Ovary (tissue), 10 donors: ENCODE measurements at places on chromosomes 6 and 20.

DNA sequence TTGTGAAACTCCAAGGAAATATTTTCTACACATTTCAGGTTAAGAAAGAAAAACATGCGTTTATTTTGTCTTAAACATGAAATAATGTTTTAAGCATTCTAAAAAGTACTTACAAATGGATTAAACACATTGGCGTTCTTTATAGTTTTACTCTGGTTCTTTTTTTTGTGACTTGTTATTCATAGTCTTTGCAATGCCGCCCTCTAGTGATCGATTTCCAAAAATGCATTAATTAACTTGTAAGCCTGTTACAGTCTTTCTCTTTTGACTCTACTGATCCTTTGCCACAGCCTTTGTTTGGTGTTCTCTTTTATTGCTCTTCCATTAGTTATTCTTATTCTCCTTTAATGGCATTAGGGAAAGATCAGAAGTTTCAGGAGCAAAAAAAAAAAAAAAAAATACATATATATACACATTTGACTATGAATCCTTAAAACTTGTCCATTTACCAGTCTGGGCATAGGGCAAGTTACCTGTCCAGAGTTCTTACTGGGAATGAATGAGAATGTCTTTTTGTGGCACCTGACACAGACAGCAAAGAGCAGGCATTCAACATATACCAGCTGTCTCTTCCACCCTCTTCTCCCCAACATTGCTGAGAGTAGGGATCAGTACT lies 59.9 kb downstream of the MACROD2 start:
- H3K27me3 ChIP-seq: no peaks in the 10 kb centered on the region
- H3K4me1 ChIP-seq: no peaks in the 10 kb centered on the region
- no peak overlapping the region for H3K27ac ChIP-seq
- H3K36me3 ChIP-seq: no peaks in the 10 kb centered on the region

- H3K27ac ChIP-seq: no peak overlapping the region
- no peak for DNase-seq
- H3K4me3 ChIP-seq: no peak overlapping the region
- H3K36me3 ChIP-seq: no peaks in the 10 kb centered on the region
- H3K27me3 ChIP-seq: no peaks in the 10 kb centered on the region
Measured at GRCh38 chr20:14498772-14499171, 161.4 kb upstream of the FLRT3 start.

- H3K4me3 ChIP-seq: no peak overlapping the region
- H3K36me3 ChIP-seq: no peaks in the 10 kb centered on the region
- no peaks in the 10 kb centered on the region for H3K27me3 ChIP-seq
- H3K27ac ChIP-seq: no peak overlapping the region
Measured at GRCh38 chr6:15355683-15356099, 109.8 kb downstream of the JARID2 start.

DNA sequence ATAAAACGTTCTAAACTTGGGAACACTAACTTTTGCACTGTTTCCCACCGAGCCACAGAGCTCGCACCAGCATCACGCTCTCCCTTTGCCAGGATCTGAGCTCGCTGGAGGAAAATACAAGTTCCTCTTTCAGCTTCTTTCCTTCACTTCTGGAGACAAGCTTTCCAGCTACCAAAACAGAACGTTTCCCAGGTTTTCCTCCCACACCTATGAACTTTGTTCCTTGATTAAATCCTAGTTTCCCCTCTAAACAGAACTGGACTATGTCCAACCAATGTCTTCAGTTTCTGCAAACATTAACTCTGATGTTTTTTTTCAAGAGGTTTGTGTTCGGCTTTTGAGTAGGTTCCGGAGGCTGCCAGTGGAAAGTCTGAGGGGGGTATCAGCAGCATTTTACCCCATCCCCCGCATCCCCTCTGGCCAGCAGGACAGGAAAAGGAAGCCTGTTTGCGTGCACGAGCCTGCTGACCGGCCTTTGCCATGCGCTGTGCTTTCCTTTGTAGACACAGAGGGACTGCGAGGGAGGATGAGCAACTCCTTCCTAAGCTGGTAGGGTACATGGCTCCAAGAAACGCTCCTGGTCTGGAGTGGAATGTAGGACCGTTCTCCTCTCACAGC lies 135.5 kb downstream of the LY86 start:
- no peaks in the 10 kb centered on the region for H3K36me3 ChIP-seq

GRCh38 chr6:85134172-85134571 lies 315.7 kb upstream of the NT5E start:
- no peak overlapping the region for H3K4me3 ChIP-seq
- no peaks in the 10 kb centered on the region for H3K27me3 ChIP-seq
- H3K36me3 ChIP-seq: no peaks in the 10 kb centered on the region
- DNase-seq: no peak
- H3K27ac ChIP-seq: no peak overlapping the region

GRCh38 chr6:87407561-87407900 lies 241 bp upstream of the CFAP206 start:
- H3K4me1 ChIP-seq: no peaks in the 10 kb centered on the region
- DNase-seq: no peak
- H3K27me3 ChIP-seq: no peaks in the 10 kb centered on the region

DNA sequence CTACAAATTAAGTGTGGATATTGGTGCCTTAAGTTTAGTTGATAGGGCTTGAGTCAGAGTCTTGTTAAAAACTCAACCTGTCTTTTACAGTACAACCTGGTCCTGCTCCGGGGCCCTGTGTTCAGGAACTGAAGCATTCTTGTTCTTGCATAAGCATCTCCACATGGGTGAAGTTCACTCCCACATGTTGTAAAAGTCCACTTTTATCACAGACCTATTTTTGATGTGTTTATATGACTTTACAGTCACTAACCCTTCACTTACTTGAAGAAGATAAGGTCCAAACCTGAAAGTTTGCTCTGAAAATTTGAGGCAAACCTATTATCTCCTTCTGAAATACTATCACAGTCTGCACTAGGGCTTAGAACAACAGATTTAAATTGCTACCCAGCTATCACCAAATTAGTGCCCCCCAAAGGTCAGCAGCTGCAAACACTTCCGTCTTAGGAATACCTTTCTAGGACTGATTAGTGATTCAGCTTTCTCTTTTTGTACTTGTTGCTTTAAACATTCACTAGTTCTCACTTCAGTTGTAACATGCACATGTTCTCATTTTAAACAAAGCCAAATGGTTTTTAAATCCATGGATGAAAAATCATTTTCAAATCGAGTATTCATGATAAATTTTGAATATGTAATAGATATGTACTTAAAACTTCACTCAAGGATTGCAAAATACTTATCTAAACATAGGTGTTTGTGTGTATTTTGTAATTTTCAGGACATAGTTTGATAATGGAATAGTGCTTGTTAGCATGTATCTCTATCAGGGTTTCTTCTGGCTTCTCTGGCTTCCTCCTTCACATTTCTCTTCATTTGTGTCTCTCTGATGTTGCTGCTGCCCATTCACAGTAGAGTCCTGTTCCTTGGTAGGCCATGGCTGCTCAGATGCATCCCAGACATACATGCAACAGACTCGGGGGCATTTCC lies 469.8 kb upstream of the SOX4 start:
- DNase-seq: no peak
- H3K27me3 ChIP-seq: no peaks in the 10 kb centered on the region
- no peaks in the 10 kb centered on the region for H3K4me1 ChIP-seq
- no peaks in the 10 kb centered on the region for H3K36me3 ChIP-seq

- H3K27ac ChIP-seq: no peak overlapping the region
- H3K27me3 ChIP-seq: no peaks in the 10 kb centered on the region
- no peaks in the 10 kb centered on the region for H3K36me3 ChIP-seq
- H3K4me3 ChIP-seq: no peak overlapping the region
- DNase-seq: no peak
Measured at GRCh38 chr6:108403236-108403635, 108.4 kb downstream of the AFG1L start.

DNA sequence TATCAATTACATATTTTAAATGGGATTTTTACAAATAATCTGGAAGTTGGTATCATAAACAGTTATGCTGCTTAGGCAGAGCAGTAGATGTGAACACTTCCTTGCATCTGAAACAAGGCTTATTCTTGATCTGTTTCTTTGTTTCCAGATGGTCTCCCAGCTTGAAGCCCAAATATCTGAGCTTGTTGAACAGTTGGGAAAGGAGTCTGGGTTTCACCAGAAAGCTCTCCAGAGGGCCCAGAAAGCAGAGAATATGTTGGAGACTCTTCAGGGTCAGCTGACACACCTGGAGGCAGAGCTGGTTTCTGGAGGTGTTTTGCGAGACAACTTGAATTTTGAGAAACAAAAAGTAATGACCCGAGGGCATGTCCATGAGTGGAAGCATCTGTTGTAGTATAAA lies 91.9 kb downstream of the CCDC170 start:
- no peak overlapping the region for H3K27ac ChIP-seq
- H3K27me3 ChIP-seq: no peaks in the 10 kb centered on the region
- H3K4me3 ChIP-seq: no peak overlapping the region
- DNase-seq: no peak
- no peaks in the 10 kb centered on the region for H3K36me3 ChIP-seq

DNA sequence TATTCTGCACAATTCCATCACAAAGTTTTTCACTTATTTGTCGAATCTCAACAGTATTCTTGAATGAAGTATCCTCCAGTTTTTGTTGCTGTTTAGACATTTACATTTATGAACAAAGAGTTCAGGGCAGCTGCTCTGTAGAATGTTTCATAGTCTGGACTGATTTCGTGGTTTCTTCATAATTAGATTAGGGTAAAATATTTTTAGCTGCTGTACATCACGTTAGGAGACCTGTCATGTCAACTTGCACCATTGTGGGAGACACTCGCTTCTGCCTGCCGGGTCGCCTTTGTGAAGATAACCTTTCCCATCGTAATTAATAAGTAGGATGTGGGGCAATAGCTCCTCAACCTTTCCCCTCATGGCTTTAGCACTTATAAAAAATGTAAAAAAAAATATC lies 27.5 kb upstream of the RPS6KA2 start:
- no peak overlapping the region for H3K4me3 ChIP-seq
- no peaks in the 10 kb centered on the region for H3K36me3 ChIP-seq
- no peak overlapping the region for H3K27ac ChIP-seq
- DNase-seq: no peak
- peaks cover 6% of the 10 kb centered on the region for H3K4me1 ChIP-seq
- H3K27me3 ChIP-seq: no peaks in the 10 kb centered on the region

GRCh38 chr6:166143011-166143410 lies 24.6 kb downstream of the TBXT start:
- H3K27me3 ChIP-seq: no peaks in the 10 kb centered on the region
- H3K36me3 ChIP-seq: no peaks in the 10 kb centered on the region
- no peak overlapping the region for H3K4me3 ChIP-seq
- H3K4me1 ChIP-seq: no peaks in the 10 kb centered on the region

- H3K27ac ChIP-seq: no peak overlapping the region
- DNase-seq: no peak
- no peaks in the 10 kb centered on the region for H3K36me3 ChIP-seq
- H3K4me1 ChIP-seq: no peaks in the 10 kb centered on the region
- H3K27me3 ChIP-seq: no peaks in the 10 kb centered on the region
Measured at GRCh38 chr6:104608101-104608500, 251.6 kb downstream of the HACE1 start.
